ENCODE measurements at places on chromosomes 2 and 18.
A peak's percentile ranks its signal among the peaks of the same experiment; 100 is the strongest.

DNA sequence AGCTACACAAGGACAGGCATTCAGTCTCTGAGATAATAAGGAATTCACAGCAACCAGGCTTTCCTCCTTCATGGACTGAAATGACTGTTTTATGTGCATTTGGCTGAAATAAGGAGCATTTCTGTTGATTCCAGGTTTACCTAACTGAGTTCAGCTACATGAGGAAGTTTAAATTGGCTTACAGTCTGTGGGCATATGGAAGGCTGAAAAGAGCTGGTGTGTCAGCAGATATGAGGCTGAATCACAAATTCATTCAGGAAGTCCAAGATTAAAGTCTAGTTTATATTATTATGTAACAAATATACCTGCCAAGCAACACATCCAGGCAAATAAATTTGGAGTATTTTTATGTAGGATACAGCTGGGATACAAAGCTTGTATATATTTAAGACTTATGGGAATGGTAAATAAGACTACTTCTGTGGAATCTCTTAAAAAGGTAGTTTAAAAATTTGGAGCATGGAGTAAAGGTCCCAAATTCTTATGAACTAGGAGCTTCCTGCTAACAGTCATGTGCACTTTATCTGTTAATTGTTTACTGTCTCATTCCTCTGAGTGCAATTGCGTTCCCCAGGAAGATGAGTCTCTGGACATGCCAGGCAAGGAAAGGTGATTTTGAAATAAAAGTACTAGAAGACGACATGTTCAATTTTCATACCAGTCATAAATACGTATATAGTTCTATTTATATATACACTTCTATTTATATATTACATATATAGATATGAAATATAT lies 53.0 kb downstream of the ZC3H8 start:
- no peak for DNase-seq

DNA sequence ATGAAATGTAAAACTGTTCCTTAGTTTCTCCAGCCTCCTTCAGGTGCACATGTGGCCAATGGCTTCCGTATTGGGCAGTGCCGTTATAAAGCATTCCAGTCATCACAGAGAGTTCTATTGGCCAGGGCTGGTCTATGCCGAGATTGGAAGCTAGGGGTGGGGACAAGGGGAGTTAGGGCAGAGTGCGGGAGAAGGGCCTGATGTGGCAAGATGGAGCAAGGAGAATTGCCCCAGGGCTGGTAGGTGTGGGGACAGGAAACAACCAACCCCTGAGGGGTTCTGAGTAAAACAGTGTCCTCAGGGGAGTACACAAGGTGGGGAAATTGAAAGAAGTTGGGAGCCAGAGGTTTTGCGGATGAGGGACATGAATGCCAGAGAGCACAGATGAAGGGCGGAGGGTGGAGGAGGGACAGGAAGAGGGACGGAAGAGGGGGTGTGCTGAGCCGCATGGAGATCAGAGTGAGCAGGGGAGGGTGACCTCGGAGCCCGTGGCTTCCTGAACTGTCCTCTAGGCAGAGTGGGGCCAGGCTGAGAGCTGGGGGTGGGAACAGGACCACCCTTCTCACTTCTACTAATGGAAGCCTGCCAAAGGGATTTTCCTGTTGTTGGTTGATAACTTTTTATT lies 9.1 kb upstream of the ATP6V1C2 start:
- DNase-seq = no peak

- no peak for DNase-seq
Measured at GRCh38 chr18:50356036-50356945, 18.6 kb upstream of the SKA1 start.

DNA sequence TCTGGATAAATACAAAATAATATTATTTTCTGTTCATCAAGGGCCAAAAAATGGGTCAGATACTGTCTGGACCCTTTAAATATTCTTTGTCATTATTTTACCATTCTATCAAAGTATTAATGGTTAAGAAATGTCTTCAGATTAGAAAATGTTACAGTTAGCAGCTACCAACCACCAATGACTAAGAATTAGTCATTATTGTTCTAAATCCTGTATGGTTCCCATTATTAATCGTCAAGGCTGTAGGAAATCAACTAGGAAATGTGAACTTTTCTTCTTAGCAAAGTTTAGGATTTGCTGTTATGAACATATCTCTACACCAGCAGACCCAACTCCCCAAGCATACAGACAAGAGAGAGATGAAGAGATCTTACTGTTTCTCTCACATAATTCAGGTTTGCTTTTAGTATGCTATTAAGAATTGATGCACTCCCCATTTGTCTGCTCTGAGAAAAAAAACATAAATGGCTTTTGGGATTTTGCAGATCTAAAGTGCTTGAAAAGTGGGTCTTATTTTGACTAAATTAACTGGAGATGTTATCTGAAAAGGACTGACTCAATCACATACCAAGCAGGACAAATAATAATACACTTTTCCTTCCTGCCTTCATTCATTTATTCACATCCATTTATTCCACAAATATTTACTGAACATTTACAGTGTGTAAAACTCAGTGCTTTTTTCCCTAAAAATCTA lies 147.7 kb downstream of the PPP1R1C start:
- DNase-seq = no peak

DNA sequence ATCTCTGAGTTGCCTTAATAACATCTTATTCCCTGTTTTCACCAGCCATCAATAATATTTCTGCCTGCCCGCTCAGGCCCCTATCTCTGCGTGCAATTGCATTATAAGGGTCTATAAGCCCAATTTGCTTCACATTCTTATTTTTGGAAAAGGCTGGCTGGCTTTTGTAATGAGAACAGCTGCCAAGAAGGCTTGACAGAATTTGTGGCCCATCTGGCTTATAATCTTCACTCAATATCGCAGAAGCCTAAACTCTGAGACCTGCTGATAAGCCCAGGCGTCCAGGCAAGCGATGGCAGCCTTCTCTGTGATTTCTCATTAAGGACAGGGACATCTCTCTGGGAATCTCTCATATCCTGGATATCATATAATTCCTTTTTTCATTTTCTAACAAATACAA lies 1618.6 kb upstream of the CELF4 start:
- no peak for DNase-seq

GRCh38 chr2:74945788-74946331 lies 12.6 kb upstream of the POLE4 start:
- DNase-seq = no peak

DNA sequence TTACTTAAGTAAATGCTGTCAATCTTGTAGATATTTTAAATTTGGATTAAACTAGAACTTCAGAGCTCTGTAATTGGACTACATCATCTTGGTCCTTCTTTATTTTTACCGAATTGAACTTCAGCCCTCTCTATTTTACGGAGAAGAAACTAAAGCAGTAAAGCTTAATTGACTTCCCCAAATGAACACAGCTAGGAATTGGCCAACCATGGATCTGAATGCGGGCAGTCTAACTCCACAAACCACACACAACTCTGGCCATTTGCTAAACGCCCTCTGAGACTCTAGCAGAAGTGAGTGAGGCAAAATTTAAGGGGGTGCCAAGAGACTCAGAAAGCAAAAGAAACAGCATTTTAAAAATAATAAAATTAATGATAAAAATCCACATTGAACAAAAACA lies 86.3 kb upstream of the KCTD1 start:
- DNase-seq = no peak

DNA sequence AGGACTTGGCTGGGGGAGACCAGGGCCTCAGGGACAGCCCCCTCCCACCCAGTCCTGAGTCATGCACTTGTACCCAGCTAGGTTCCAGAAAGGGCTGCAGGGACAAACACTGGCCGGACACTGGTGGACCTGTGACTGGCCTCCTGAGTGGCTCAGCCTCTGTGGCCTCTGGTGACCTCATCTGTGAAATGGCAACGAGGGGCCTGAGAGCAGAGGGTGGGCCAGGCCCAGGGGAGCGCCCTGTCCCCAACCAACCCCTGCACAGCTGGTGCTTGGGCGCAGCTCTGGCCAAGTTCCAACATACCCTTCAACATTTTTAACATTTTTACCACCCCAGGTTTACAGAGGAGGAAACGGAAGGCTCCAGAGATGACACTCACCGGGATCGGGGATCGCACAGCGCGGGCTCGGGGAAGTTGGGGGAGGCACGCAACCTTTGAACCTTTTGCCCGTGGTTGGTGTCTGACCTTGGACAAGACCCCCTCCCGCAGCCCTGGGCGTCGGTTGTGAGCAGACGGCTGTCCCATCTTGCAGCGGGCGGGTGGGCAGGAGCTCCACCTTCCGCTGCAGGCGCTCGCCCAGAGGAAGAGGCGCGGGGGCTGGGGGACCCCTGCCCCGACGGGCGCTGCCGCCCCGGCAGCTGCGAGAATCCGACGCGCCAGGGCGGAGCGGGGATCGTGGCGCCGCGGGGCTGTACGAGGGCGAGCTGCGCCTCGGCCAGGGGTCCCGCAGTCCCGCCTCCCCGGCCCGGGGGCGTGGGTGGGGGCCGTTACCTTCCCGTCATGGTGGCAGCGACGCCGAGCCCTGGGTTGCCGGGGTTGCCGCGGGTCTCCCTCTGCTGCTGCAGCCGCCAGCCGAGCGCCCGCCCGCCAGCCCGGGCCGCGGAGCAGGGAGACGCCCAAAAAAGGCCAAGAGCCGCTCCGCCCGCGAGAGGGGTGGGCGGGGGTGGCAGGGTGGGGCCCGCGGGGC lies 805 bp downstream of the LIMS2 start:
- DNase-seq = no peak

- no peak for DNase-seq
Measured at GRCh38 chr2:112807233-112807807, 23.0 kb upstream of the IL1A start.

GRCh38 chr2:42854207-42854818 lies 61.9 kb upstream of the HAAO start:
- no peak for DNase-seq

- DNase-seq = peak; percentile 32
Measured at GRCh38 chr2:37585295-37585908, 86.0 kb downstream of the CDC42EP3 start.

DNA sequence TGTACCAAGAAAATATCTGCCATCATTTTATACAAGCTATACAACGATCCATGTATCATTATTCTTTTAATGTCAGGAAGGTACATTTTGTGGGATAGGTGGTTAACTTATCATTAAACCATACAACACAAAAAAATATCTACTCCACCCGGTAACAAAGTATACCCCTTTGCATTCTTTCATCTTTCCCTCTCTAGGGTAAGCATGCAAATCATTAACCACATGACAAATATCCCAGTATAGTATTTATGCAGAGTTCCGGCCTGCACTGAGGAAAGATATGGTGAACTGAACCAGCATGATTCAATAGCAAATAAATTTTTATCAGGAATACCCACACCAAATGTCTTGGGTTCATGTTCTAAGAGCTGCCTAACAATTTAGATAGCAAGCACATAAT lies 22.5 kb upstream of the SULT1C2 start:
- DNase-seq = no peak

DNA sequence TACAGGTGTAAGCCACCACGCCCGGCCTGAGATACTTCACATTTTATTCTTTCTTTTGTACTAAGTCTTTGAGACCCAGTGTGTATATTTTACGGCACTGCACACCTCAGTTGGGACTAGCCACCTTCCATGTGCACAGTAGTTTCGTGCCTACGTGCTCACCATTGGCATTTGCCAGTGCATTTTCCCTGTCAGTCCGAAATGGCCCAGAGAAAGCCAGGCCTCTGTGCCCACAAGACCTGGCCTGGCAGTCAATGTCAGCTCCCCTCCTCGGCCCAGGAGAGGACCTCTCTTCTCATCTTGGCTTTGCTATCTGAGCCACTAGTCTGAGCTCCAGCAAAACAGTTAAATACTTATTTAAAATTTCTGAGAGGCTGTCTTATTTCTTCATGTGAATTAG lies 147.8 kb upstream of the KLHL29 start:
- no peak for DNase-seq

GRCh38 chr18:6326566-6326965 lies 88.1 kb downstream of the L3MBTL4 start:
- DNase-seq = no peak

GRCh38 chr2:96157649-96158553 lies 12.7 kb upstream of the DUSP2 start:
- DNase-seq = no peak

DNA sequence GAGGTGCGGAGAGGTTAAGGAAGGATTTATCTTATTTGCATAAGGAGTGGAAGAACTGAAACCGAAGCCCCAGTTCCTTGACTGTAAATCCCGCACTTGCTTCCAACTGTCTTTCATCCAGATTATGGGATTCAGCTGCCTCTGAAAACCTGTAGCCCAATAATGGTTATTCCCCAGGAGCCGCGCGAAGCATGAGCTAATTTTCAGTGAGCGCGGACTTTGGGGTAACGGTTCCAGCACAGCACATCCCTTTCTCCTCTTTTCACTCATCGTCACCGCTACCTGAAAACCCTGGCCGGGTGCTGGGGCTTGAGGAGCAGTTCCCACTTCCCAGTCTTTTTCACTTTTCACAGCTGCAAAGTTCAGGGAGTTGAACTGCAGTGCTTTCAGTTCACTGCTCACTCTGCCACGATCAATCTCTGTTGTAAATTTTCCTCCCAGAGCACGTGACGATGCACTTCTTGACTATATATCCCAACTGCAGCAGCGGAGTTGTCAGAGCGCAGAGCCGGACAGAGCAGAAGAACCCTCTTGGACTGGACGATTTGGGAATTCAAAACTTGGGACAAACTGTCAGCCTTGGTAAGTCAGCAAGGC lies at the start of gene KCNE4:
KCNE4 (plus strand) TSS at position 498 of the 597 bp plus-strand sequence. CDS start 641 bp downstream, outside the sequence.
- no peak for DNase-seq

- DNase-seq = no peak
Measured at GRCh38 chr2:101111917-101112771, 39.0 kb downstream of the TBC1D8 start.

GRCh38 chr18:9081940-9082339 lies 20.6 kb upstream of the NDUFV2 start:
- DNase-seq = no peak

GRCh38 chr18:40852406-40852805 lies 1102.6 kb upstream of the PIK3C3 start:
- no peak for DNase-seq

- peak; percentile 98 for DNase-seq
Measured at GRCh38 chr2:171723716-171724683, 36.7 kb downstream of the DYNC1I2 start.

GRCh38 chr2:58633613-58634365 lies 392.7 kb upstream of the FANCL start:
- no peak for DNase-seq

DNA sequence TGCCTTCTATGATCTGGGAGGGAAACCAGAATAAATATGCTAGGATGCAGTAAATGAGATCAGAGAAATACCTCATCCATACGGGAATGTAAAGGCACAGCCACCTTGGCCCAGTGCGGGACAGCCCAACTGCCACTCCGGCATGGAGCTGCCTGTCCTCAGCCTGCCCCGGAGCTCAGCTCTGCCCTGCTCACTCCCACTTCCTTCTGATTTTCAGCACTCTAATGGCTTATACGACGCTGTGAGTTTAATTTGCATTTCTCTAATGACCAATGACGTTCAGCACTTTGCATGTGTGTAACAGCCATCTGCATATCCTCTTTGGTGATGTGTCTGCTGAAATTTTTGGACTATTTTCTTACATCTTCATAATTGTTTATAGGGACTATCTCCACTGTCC lies 172.5 kb upstream of the RAB6C start:
- no peak for DNase-seq
